ENCODE measurements at places on chromosomes 16 and 17.

- DNase-seq: no peak
These were observed 3.0 kb downstream of the HOXB6 start for GRCh38 chr17:48601539-48602425.

GRCh38 chr17:13967416-13967815 is 101.9 kb upstream of the COX10 start:
- DNase-seq: no peak

- DNase-seq: no peak
These were observed 9.5 kb upstream of the PPP1R27 start for GRCh38 chr17:81844327-81844851.

GRCh38 chr16:6722786-6723185 is 609.9 kb upstream of the RBFOX1 start:
- no peak for DNase-seq

DNA sequence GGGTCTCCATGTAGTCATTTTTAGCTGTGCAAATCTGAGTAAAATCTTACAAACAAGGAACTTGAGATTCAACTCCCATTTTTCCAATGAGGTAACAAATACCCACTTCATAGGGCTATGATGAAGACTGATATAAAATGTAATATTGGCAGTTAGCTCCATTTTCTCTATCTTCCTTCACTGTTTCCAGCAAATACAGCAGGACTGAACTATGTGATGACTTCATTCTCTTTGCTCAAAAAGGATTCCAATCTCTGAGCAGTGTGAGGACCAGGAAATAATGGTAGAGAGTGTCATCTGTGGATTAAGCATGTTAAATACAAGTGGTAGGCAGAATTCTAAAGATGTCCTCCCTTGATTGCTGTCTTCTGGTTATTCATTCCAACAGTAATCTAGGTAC is 18.3 kb downstream of the RND2 start:
- no peak for DNase-seq

Data from suppressor macrophage (primary cell).